ENCODE measurements at places on chromosomes 6 and 20.

- DNase-seq: peak; percentile 12
These were observed 68.1 kb downstream of the HFE start for GRCh38 chr6:26155061-26155930.

- DNase-seq: no peak
These were observed 1.3 kb downstream of the RGS19 start for GRCh38 chr20:64077876-64078551.

DNA sequence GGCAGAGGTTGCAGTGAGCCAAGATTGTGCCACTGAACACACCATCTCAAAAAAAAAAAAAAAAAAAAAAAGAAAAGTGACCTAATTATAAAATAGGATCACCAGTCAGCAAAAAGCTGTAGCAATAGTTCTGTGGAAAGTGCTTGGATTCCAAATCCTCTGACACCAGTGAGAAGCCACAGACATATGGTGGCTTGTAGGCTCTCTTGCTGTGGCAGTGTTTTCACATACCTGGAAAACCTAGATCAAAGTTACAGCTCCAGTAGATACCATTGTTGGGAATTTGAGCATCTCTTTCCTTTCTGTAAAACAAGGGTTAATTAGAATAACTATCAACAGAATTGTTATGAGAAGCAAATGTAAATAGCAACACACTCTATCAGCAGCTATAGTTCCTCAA lies 4.1 kb downstream of the CCDC170 start:
- no peak for DNase-seq

GRCh38 chr6:3214898-3215297 lies 12.6 kb downstream of the TUBB2B start:
- no peak for DNase-seq

- no peak for DNase-seq
These were observed 372.5 kb downstream of the ZFAND3 start for GRCh38 chr6:38192011-38192410.

DNA sequence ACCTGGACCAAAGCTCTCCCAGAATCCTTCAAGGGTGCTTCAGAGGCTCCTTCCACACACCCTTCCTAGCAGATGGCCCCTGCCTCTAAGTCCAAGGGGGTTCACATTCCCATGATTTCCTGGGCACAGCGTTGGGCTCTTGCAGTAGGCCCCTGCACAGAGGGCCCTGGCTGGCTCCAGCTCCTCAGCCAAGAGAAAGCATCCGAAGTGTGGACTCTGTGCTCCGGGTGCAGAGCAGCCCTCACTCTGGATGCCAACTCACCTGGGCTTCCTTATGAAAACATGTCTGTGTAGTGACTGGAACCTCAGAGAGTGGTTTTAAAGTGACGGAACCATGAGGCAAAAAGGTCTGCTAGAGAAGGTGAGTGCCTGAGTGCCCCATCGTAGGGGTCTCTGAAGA lies 11.6 kb downstream of the YTHDF1 start:
- no peak for DNase-seq

- no peak for DNase-seq
These were observed 47.9 kb downstream of the ELMO2 start for GRCh38 chr20:46358346-46359058.

DNA sequence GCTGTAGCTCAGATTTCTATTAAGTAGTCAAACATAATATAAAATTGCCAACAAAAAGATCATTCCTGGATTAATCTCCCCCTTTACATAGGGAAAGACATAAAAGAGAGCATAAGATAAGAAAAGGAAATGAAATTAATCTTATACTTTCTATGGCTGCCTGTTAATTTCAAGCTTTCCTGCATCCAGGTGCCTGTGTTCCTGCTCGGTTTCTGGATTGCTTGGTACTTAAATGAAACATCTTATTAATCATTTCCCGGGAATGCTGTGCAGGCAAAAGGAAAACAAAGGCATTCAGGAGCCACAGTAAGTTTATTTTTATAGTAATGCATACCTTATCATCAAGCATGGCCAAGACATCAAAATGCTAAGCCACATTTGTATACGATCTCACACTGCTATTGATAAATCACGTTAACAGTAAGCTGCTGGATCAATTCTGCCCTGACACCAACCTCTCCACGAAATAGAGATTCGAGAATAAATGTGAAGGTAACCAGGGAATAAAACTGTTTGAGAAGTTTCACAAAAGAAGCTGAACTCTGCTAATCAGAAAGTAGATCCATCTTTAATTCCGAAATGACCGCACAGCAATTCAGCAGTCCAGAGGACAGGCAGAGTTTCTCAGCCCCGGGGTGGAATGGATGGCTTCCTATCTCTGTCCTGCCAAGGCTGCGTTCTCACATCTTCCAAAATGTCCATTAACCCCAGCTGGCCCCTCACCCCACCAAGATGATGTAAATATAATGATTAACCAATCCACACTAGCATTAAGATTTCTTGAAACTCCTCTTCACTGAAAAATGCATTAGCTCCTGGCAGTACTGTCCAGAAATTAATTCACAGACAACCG lies 32.6 kb upstream of the APCDD1L start:
- DNase-seq: no peak

DNA sequence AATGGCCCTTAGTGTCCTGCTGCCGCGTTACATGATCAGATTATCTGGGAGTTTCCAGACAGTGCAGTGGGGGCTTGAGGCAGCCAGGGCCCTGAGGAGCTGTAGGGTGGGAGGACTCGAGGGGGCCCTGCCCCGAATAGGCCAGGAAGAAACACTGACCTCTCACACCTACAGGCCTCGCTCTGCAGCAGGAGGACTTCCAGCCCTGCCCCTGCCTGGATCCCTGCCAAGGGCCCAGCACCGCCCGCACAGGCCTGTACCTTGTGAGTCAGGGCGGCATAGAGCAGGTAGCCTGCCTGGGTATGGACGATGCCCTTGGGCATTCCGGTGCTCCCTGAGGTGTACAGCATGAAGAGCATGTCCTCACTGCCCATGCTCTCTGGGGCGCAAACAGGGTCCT lies 30.1 kb upstream of the APMAP start:
- no peak for DNase-seq
